D721Med (cell line): ENCODE measurements at places on chromosomes 3 and 15.

GRCh38 chr15:100809587-100809986 lies 70.0 kb upstream of the ALDH1A3 start:
- DNase-seq, result no peak

DNA sequence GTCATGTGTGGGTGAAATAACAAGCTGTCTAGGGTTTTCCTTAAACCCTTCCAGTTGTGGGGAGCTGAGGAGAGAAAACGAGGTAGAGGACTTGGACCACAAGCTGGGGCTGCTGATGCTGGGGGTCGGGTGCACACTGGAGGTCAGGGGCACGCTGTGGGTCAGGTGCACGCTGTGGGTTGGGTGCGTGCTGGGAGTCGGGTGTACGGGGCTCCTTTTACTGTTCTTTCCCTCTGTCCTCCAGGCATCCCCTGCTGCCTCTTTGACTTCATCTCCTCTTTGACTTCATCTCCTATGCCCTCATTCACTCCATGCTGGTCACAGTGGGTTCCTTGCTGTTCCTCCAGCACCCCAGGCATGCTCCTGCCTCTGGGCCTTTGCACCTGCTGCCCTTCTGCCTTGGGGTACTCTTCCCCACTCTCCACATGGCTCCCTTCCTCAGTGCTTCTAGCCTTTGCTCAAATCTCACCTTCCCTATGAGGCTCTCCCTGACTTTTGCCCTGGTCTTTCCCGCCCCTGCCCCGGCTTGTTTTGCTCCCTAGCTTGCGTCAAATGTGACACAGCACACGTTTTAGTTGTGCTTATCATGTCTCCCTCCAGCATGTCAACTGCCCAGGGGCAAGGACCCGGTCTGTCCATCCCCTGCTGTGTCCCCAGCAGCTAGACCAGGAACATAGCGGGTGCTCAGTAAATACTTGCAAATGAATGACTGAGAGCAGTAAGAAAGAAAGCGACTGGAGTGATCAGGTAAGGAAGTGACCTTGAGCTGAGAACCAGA lies 45.4 kb downstream of the WNT7A start:
- DNase-seq, result no peak

- DNase-seq, result no peak
These were observed 138.6 kb downstream of the FMN1 start for GRCh38 chr15:33055962-33056361.

GRCh38 chr3:81689617-81690016 lies 71.8 kb downstream of the GBE1 start:
- no peak for DNase-seq

DNA sequence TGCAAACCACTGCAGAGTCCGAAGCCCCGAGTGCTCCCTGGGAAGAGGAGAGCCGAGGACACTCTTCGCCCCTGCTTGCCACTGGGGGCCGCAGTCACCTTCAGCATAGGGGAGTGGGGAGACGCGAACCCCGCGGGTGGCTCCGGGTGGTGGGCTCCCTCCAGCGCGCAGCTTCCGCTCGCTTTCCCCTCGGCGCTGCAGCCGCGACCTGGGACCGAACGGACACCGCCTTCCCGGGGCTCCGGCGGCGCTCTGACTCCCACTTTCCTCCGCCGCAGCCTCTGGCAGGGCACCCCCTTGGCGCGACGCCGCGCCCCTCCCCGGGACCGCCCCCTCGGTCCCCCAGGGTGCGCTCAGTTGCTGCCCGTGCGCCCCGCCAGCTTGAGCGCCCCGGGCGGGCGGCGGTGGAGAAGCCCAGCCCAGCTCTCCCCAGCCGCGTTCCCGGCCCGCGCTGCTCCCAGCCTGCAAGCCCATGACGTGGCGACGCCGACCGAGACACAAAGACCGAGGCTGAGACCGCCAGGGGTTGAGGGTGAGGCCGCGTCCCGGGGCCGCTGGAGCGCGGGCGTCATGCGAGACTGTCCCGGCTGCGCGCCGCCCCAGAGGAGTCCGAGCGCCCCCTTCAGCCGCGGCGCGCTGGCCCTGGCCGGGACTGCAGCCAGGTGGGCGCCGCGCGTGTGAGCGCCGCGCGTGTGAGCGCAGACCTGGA lies at the start of gene MINAR1:
Gene MINAR1, plus strand, starts transcription at position 701 of the 709 bp plus-strand sequence. CDS start 23,812 bp downstream, outside the sequence.
- peak; percentile 24 for DNase-seq

DNA sequence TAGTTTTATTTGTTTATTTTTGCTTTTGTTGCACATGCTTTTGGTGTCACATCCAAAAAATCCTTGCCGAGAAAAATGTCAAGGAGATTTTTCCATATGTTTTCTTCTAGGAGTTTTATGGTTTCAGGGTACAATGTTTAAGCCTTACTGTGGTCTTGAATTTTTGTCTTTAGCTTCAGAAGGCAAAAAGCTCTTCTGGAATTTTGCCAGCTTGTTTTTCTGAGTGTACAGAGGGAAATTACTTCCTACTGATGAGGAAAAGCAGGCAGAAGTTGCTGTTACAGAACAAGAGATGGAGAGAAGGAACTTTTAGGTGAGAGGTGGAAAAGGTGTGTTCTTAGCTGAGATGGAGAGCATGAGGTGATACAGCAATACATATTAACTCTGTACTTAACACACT lies 59.6 kb downstream of the UBE2E2 start:
- no peak for DNase-seq
